ENCODE measurements at places on chromosomes 7 and 10.

- DNase-seq = no peak
Observed at GRCh38 chr7:154509192-154509591, 457.0 kb downstream of the DPP6 start.

DNA sequence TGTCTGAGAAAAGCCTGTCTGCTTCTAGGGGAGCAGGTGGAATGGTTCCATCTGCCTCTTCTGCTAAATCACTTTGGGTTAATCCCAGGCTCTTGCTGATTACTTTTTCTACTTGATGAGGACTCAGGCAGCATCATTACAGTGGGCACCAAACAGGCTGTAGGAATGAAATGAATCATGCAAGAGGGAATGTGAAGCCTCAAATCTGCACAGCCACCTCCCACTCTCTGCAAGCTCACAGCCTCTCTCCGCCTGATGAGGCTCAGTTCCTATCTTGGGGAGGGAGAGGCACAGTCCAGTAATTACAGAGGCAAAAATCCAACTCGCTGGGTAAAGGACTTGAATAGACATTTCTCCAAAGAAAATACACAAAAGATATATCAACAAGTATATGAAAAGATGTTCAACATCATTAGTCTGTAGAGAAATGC lies 34.0 kb downstream of the HSPA12A start:
- DNase-seq = no peak

GRCh38 chr10:117535298-117536071 lies 7.1 kb upstream of the EMX2 start:
- no peak for DNase-seq

DNA sequence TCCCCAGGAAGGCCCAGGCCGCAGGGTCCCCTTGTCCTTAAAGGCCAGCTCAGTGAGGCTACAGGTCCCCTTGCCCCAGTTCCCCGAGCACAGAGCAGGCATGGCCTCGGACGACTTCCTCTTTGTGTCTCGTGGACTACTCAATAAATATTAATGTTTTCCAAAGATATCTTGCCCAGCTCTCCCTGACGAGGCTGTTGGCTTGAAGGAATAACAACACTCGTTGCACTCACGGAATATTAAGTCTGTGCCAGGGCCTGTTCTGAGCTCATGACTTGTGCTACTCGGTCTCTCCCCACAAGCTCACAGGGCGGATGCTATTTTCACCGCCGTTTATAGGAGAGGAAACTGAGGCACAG lies 68.2 kb downstream of the CUX1 start:
- no peak for DNase-seq

GRCh38 chr7:144113651-144114050 lies 4.3 kb downstream of the OR2A2 start:
- DNase-seq = no peak

- DNase-seq = no peak
Observed at GRCh38 chr7:99730238-99730810, 4.7 kb downstream of the CYP3A7 start.

DNA sequence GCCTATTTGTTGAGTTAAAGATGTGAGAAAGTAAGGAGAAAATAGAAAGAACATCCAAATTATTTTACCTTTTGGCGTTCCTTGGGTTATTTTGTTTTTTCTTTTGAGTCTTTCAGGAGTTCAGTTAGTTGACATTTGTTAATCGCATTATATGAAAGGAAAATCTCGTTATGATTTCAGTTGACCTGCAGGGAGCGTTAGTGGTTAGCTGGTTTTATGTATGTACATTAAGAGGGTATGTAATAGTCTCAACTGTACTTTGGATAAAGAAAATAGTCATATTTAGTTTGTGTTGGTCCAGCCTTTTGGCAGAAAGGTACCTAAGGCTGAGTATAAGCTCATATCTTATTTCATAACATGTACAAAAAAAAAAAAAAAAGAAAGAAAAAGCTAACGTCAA lies 4.0 kb downstream of the BMPER start:
- no peak for DNase-seq

DNA sequence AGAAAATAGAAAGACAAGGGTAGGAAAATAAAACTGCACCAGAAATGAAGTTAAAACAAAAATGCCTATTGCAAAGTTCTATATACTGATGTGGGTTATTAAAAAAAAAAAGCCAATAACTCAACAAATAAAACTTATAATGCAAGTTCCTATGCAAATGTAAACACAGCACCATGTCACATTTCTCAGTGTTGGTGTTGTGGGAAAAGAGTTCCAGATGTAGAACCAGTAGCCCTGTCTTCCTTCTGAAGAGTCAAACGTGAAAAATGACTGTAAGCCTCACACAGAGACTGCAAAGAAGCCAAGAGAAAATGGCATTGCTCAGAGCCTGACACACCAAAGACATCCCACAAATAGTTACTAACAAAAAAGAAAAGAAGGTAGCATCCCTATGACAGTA lies 10.1 kb downstream of the PON2 start:
- no peak for DNase-seq

DNA sequence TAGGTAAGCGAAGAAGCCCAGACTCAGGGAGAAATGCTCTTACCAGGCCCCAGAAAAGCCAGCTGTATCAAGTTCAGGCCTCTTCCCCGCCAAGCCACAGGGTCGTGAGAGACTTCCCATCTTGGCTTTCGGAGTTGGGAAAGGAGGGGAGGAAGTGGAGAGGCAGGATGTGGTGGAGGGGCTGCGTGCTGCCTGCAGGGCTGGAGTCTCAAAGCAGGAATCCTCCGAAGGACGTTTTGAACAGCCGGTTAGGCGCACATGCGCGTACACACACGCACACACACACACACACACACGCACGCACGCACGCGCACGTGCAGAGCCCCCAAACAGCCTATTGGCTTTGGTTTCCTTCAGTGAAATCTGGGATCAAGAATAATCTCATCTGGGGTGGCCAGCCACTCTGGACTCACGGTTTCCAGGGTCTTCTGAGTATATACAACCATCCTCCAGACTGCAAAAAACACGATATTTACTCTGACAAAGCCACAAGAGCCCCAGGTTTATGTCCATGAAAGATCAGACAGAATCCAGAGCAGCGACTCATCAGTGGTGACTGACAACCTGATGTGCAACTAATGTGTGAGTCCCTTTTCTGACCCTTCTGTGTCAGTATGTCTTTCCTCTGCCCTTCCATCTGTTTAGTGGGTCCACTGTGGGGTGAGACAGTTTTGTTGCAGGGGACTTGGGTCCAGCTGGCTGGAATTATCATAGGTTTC lies 115.0 kb upstream of the ZNF438 start:
- no peak for DNase-seq

DNA sequence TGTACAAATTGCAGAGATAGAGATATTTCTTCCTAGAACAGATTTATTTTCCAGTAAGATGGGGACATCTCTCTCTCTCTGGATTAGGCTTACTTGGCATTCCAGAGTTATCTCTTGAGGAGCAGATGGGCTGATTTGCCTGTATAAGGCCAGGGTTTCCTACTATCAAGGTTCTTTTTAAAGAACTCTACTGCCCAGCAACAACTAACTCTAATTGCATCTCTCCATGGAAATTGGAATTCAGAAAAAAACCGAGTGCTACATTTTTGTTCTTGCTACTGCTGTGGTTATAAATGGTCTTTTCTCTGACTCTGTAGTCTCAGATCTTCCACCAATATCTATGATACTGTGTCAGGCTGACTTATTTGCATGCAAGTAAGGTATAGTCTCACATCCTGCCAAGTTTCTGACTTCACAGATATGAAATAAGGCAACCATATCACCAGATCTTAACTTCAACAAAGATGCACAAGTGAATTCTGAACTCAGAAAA lies 161.1 kb downstream of the CRPPA start:
- DNase-seq = no peak

Measured in HL-60 (cell line).